ENCODE measurements at places on chromosomes 12 and 14.

- DNase-seq, result no peak
These were observed 59.6 kb upstream of the INSM2 start for GRCh38 chr14:35474323-35474722.

GRCh38 chr12:111673503-111673902 lies 12.3 kb downstream of the BRAP start:
- no peak for DNase-seq

DNA sequence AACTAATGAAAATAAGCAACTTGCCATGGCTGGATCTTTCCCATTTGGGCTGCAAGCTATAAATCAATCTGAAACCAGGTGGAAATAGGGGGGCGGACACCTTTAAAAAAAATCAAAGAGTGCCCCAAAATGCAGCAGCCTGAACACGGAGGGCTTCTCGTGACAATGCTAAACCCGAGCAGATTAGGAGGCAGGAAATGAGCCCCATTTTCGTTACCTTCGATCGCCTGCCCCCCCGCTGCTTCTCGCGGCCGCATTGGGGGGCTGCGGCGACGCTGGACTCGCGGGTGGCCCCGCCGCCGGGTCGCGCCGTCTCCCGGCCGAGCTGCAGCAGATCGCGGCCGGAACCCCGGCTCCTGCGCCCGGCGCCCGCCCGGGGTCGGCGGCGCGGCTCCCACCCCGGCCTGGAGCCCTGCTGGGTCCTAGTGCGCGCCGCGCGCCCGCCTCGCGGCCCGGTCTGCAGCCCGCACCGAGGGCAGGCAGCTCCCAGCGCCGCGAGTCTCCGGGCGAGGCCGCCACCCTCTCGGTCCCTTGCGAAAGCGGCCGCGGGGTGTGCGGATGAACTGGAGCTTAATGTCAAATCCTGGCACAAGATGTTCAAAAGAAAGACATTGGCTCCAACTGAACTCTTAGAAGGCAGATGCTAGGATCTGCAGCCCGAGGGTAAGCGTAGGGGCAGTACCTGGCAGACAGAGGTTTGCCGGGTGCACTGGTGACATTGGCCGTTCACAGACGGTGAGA lies 201.9 kb upstream of the FOXN3 start:
- peak; percentile 52 for DNase-seq

DNA sequence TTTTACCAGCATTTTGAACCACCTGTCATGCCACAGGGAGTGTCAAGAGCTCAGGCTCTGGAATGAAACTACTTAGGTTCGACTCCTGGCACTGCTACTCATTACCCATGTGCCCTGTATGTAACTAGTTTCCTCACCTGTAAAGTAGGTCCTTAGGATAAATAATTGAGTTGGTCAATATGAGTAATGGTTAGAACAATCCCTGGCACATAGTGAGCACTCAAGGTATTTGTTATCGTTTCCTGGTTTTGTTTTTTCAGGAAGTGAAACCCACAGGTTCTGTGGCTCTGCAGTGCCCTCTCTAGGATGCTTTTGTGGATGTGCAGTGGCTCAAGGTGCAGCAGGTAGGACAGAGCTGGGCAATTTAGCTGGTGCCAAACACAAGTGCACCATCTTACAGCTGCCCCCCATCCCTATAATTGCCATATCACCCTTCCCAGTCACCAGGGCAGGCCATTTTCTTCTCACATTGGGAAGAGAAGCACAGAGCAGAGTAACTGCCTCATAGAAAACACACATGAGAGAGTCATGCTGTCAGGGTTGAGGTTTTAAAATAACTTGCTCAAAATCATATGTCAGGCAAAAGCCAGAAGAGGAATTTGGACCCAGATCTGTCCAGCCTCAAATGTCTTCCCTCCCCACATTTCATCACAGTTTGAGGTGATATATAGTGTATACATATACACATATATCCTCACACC lies 297.5 kb downstream of the RPAP3 start:
- DNase-seq, result no peak

All from effector CD4-positive, alpha-beta T cell (primary cell).